Hepatic stellate cell (primary cell): ENCODE measurements at places on chromosomes 7 and 10.
A peak's percentile ranks its signal among the peaks of the same experiment; 100 is the strongest.

DNA sequence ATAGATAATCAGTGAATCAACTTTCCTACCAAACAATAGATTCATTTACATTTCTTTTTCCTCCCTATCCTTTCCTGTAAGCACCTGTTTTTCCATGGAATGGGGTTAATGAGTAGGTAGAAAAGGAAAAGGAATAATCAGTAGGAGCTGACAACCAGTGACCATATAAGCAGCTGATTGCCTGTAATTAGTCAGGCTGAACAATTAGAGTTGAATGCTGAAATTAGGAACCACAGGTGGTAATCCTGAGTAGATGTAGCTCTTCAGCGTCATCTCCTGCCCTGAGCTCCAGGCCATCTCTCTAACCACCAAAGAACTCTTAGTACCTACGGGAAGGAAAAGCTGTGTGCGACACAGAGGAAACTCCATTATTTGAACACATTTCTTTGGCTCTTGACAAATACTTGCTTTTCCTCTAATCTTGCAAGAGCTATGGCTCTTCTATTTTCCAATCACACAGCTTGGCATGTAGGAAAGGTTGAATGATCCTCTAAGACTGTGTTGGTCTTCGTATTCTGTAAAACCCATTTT lies 63.8 kb downstream of the KLHDC10 start:
- no peak for DNase-seq

- no peak for DNase-seq
Measured at GRCh38 chr7:139059905-139060304, 24.1 kb upstream of the ZC3HAV1L start.

GRCh38 chr10:48465860-48466521 lies 138.9 kb downstream of the ARHGAP22 start:
- no peak for DNase-seq

DNA sequence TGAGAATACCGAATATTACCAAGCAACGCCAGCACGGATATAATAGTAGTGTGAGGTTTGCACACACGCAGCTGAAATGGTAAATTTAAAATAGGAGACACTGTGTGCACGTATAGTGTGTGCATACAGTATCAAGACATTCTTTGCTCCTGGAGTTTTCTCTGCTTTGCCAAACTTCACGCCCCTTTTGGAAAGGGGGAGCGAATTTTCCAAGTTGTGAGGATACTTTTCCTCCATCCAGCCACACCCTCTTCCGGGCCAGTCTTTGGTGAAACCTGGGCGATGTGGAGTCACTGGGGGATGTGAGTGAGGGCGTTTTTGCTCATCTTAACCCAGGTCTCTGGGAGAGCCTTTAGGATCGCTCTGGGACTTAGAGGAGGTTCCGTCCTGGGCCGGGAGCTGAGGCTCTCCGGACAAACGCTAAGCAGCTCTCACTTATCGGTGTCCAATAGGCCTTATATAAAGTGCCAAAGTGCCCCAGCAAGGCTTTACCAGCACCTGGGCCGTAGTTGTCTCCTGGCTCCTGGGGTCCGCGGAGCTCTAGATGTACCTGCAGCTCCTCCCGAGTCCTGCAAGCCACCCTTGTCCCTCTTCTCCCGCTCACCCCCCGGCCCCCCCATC lies 160.0 kb upstream of the MKI67 start:
- DNase-seq = no peak

GRCh38 chr10:131242007-131242406 lies 69.5 kb downstream of the TCERG1L start:
- no peak for DNase-seq

DNA sequence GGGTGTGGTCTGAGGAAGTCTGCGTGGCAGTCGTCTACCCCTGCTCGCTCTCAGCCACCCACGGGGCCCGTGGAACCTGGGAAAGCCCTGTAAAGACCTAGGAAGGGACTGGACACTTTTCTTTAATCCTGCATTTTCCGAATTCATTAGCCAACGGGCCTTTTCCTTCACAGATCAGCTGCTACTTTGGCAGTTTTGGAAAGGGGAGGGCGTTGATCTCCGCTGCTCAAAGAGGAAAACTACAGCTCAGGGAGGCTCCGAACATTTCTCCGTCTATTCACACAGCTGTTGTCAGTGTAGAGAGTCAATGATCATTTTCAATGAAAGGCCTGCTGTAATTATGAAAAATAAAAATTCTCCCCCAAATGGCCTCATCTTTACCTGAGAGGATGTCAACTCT lies 450.1 kb upstream of the MKI67 start:
- DNase-seq = no peak

GRCh38 chr10:127102176-127102575 lies 94.2 kb downstream of the INSYN2A start:
- no peak for DNase-seq

DNA sequence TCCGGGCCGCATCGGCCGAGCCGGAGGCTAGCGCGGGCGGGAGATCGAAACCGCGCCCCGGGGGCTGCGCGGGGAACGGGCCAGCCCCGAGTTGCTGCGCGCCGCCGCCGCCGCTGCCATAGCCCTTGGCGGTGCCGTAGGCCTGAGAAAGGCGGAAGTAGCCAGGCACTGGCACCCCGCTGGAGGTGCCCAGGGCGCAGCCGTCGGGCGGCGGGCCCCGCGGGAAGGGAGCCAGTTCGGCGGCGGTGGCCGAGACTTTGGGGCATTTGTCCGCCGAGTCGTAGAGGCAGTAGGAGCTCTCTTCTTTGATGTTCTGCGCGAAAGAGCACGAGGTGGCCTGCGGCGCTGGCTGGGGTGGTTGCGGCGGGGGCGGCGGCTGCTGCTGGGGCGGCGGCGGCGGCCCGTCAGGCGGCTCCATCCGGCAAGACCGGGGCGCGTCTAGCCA lies 587 bp downstream of the HOXA10 start:
- no peak for DNase-seq

DNA sequence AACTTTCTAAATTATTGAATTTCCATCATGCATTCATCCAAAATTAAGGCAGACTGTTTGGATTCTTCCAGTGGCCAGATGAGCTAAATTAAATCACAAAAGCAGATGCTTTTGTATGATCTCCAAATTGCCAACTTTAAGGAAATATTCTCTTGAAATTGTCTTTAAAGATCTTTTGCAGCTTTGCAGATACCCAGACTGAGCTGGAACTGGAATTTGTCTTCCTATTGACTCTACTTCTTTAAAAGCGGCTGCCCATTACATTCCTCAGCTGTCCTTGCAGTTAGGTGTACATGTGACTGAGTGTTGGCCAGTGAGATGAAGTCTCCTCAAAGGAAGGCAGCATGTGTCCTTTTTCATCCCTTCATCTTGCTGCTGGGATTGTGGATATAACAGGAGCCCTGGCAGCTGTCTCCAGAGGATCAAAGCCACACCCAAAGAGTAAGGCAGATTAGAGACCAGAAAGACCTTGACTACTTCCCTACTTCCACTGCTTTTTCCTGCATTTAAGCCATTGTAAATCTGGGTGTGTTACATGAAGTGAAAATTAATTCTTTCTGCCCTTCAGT lies 8.2 kb upstream of the CFAP69 start:
- no peak for DNase-seq

- no peak for DNase-seq
Measured at GRCh38 chr10:110110338-110110737, 97.1 kb upstream of the MXI1 start.

DNA sequence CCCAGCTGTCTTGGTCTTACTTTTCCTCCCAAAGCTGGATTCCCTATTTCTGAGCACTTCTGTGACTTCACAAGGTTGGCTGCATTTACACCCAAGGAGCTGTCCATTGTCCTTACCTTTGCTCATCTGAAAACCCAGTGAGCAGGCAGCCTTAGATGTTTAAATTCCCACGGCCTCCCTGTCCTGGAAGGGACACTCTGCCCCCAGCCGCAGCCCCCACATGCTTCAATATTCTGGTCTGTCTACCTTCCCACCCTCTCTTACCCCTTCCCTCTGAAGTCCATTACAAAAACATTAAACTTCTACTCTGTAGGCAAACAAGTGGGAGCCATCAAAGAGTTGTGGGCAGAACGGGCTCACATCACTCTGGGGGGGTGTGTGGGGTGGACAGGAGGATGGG lies 73.8 kb upstream of the EFCAB10 start:
- DNase-seq = peak; percentile 38

DNA sequence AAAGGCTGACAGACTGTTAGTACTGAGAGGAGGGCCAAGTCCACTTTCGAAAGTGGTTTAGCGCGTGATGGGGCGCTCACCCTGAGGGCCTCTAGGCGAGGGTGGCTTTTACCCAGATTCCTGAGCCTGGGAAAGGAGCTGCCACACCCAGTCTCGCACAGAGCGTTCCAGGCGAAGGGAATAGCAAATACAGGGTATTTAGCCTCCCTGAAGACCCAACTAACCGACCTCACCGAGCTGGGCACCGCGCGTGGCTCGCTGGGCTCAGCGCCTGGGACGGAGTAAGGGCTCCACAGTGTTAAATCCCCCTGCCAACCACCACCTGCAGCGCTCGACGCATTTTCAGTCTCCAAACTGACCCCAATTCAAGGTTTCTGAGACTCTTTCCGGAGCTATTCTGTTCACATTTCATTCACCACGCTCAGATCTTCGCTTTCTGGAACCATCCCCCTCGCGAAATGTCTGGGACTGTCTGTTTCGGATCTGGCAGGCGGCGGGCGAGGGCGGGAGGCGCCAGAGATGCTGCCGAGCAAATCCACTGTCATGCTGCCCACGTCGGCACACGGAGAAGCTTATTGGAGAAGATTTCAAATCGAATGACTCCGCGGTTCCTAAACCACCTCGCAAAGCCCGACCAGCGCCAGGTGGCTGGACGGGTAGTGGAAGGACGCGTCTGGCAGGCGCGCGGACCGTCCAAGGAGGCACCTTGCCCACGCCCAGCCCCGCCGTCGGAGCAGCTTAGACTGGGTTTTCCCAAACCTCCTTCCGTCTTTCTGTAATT lies 1.4 kb upstream of the OSBPL3 start:
- peak; percentile 46 for DNase-seq

DNA sequence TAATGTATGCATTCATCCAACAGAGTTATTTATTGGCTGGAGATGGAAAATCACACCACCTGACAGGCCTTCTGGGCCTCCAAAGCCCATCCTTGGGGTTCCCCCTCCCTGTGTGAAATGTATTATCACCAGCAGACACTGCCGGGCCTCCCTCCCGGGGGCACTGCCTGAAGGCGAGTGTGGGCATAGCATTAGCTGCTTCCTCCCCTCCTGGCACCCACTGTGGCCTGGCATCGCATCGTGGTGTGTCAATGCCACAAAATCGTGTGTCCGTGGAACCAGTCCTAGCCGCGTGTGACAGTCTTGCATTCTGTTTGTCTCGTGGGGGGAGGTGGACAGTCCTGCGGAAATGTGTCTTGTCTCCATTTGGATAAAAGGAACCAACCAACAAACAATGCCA lies 15.3 kb downstream of the TACR2 start:
- no peak for DNase-seq

DNA sequence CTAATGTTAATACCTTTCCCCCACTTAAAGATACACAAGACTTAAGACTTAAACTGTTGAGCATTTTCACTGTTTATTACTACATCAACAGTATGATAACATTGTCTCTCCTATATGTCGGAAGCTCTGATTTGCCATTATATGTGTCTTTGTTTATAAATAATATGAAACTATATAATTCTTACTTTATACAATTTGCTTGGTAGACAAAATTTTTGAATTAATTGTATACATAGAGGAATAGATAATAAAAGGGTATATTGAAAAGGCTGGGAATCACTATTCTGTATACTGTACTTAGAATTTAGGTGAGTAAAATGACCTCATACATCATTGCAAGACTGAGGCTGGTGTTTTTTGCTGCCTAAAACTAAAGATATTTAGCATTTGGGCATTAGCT lies 82.1 kb upstream of the HDAC9 start:
- no peak for DNase-seq

DNA sequence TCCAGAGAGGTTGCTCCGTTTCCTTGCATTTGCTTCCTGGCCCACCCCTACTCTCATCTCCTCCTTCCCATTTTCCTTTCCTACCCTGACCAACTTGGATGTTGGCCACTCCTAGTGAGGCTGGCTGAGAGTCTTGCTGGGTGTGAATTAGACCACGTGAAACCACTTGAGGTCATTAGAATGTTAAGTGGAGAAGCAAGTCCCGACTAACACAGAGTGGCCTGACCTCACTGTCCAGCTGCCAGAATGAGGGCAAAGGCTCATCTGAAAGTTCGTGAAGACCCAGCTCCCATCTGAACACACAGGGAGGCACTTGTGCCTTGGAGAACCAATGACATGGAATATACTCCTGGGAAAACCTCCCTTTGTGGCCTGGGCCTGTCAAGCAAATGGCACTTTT lies 80.8 kb downstream of the WDR11 start:
- no peak for DNase-seq

GRCh38 chr7:85750454-85750949 lies 563.6 kb upstream of the SEMA3D start:
- DNase-seq = peak; percentile 3

- DNase-seq = no peak
Measured at GRCh38 chr7:2938514-2939192, 94.5 kb upstream of the GNA12 start.

GRCh38 chr7:132066761-132067171 lies 509.5 kb downstream of the PLXNA4 start:
- peak; percentile 35 for DNase-seq
